ENCODE measurements at places on chromosomes 5 and 9.

DNA sequence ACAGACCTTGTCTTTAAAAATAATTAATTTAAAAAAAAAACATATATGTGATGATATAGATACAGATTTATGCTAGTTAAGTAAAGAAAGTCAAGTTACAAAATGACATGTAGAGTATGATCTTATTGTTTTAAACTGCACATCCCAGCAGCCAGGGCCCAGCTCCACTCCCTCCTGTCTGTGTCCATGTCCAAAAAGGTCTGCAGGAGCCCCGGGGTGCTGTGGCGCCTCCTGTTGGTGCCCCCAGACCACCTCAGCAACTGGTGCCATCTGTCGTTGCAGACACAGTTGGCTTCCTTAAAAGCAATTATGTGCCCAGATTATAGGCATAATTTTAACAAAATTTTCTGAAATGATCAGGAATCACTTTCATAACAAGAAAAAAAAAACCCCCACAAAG is 33.3 kb downstream of the IPPK start:
- no peak for DNase-seq

DNA sequence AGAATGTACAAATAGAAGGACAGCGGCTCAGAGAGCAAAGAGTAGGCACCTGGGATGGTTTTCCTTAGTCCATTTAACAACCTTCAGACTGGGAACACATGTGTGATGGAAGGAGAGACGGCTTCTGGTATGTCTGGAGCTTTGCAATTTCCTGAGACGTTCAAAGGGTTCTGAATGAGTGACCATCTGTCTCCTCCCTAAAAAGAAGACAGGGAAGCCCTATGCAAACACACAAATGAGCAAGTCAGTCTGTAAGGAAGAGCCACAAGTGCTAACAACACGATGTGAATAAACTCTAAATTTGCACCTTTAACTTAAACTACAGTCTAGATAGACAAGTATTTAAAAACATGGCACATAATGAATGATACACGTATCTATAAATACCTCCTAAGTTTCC is 391.0 kb downstream of the ICE1 start:
- no peak for DNase-seq

DNA sequence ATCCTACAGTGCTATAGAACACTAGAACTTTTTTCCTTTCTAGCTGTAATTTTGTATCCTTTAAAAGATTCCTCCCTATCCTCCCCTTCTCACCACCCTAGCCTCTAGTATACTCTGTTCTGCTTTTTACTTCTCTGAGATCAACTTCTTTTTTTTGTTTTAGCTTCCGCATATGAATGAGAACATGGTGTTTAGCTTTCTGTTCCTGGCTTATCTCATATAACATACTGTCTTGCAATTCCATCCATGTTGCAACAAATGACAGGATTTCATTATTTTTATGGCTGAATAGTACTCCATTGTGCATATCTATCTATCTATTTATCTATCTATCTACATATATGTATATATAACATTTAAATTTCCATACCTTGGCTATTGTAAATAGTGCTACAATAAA is 126.0 kb upstream of the MAN2A1 start:
- DNase-seq = no peak

DNA sequence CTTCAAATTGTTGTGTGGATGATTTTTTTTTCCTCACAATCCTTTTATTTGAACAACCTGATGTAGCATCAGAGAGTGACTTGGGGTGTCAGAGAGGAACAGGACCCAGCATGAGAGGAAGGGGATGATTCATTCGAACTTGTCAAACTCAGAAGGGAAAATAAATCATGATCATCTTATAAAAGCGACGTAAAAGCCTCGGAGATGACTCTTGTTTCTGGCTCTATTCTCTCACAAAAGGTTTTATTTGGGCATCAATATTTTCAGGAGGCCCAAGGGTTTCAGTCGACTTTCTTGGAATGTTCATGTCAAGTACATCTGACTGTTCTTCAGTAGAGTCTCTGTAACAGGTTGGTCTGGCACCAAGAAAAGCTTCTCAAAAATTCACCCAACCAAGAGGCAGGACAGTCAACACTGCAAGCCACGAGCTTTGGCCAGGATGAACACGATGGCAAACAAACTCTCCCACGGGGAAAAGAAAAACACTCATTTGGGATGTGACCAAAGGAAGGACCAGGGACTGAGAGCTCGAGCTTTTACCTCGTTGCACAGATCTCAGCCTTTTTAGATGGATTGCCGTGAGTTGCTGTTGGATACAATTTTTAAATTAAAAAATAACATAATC is 55.1 kb downstream of the ANKH start:
- DNase-seq = no peak

- no peak for DNase-seq
Observed at GRCh38 chr9:21367957-21368356, at the start of gene IFNA13. TSS of gene IFNA13 (minus strand) at chr9:21368057. CDS start at chr9:21368010, 47 bp downstream.

Measured in adipocyte (in vitro differentiated cells).